ENCODE measurements at places on chromosomes 11 and 22.

DNA sequence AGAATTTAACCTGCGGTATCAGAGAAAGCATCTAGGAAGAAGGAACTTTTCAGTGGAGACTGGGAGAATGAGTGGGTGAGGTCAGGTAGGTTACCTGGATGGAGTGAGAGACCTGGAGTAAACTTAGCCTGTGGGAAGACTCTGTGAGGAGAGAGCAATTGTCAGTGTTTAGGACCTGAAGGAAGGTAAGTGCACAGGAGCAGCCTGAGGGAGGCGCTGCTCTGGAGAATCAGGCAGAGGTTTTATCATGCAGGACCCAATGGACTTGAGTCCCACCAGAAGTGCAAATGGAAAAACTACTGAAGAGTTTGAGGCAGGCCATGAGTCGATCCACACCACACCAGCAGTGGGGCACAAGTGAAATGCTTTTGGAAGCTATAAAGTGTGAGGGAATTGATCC, 10.6 kb upstream of the IFTAP start:
- no peak for DNase-seq

GRCh38 chr11:46667043-46667481, 33.4 kb downstream of the ARHGAP1 start:
- DNase-seq: no peak

DNA sequence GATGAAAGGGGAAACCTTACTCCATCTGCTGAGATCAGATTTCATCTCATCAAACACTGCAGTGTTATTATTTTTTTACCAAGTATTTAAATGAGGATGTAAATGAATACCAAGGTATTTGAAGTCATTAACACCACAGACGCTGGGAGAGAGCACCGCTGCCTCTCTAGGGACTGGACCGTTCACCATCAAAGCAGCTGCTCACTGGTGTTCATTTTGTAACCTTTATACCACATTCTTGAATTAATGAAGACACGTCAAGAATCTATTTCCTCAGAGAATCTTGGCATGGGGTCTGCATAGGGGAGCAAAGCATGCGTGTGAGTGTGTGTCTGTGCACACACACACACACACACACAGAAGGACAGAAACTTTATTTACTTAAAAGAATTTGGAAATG, 15.6 kb downstream of the SIAE start:
- DNase-seq: no peak

GRCh38 chr11:10317776-10318526, 13.1 kb downstream of the ADM start:
- no peak for DNase-seq

DNA sequence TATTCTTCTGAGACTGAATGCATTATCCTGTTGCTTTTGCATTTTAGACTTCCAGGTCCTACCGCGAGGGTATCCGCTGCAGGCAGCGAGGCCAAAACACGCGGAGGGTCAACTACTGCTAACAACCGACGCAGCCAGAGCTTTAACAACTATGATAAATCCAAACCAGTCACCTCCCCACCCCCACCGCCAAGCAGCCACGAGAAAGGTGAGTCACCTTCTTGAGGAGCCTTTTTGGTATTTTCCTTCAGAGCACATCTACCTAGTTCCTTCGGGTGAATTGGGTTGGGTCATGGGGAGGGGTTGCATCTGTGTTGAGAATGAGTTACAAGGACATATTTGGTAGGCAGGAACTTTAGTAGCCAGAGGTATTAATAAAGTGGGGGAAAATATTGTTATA, 179.8 kb downstream of the NAV2 start:
- no peak for DNase-seq
